Epithelial cell of proximal tubule (primary cell): ENCODE measurements at places on chromosomes 7 and 10. TPM values are rescaled to one million over a fixed set of nuclear protein-coding genes. Genes with fewer than 3 reads are reported as not detected.
A peak's percentile ranks its signal among the peaks of the same experiment; 100 is the strongest.

DNA sequence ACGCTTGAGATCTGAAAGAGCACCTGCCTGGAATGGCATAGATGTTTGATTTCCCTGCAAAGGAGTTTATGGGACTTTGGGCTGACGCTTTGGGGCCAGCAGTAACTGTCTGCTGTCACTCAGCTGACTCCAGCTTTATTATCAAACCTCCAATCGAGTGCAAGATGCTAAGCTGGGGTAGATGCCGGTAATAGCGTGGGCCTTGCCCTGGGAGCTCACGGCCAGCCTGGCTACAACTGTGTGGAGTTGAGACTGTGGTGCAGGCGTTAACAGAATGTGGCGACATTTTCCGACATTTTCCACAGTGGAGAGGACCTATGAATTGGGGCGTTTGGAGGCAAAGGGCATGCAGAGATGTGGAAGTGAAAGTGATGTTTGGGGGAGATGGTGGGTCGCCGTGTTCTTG is 1.3 kb downstream of the CHST12 start:
- DNase-seq = no peak

- DNase-seq = no peak
These were observed 118.1 kb downstream of the ARL4A start for GRCh38 chr7:12805518-12805928.

- DNase-seq = no peak
These were observed 80.6 kb upstream of the TBX20 start for GRCh38 chr7:35334506-35334905.

Gene AEBP1
- 37.3 and 78.4 TPM in 2 replicates for total RNA-seq

- DNase-seq = no peak
These were observed 841.1 kb upstream of the SORCS1 start for GRCh38 chr10:108005627-108006026.

- no peak for DNase-seq
These were observed 8.6 kb downstream of the CPA5 start for GRCh38 chr7:130353196-130353595.

DNA sequence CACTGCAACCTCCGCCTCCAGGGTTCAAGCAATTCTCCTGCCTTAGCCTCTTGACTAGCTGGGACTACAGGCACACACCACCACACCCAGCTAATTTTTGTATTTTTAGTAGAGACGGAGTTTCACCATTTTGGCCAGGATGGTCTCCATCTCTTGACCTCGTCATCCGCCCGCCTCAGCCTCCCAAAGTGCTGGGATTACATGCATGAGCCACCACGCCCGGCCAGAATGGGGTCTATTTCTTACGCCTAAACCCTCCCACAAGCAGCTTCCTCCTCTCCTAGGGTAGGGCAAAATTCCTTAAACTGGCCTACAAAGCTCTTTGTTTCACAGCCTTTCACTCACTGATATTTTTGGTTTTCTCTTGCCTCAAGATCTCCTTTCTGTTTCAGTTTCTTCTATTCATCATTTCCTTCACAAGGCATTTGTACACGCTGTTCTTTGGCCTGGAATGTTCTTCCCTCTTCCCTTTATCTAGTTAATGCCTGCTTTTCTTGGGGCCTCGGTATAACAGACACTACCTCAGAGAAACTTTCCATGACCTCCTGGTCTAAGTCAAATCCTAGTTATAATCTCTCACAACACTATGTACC is 6.7 kb downstream of the CPEB3 start:
- no peak for DNase-seq

Gene TMEM236
- total RNA-seq = 0.07 and 0.17 TPM in 2 replicates

GRCh38 chr7:28246921-28247461 is 66.4 kb upstream of the JAZF1 start:
- no peak for DNase-seq

Gene BICC1
- total RNA-seq = 103 and 150 TPM in 2 replicates

DNA sequence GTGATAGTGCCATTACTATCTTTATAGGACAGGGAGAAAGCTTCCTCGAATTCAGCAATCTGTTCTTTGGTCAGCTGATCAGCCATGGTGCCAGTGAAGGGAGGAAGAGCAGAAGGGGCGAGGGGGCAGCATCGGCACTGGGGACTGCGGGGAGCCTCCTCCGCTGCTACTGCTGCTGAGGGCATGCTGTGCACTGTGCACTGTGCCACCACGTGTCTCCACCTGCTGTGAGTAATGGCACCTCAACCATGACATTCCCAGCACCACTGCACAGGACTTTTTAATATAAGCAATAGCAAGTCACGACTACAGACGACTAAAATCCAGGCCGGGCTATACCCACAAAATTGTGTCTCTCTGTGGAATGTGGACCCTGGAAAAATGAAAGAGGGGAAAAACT is 105.0 kb upstream of the LANCL2 start:
- no peak for DNase-seq

Gene PLXDC2
- total RNA-seq = 0.86 and 1.4 TPM in 2 replicates

- DNase-seq = no peak
These were observed 5.6 kb upstream of the AIFM2 start for GRCh38 chr10:70137927-70138883.

Gene AKR1E2
- 2.0 and 2.2 TPM in 2 replicates for total RNA-seq

Gene PAPOLB
- total RNA-seq = 0.07 TPM in 1 of 2 replicates, not detected in the other

Gene ELMO1
- 0.69 and 1.2 TPM in 2 replicates for total RNA-seq

DNA sequence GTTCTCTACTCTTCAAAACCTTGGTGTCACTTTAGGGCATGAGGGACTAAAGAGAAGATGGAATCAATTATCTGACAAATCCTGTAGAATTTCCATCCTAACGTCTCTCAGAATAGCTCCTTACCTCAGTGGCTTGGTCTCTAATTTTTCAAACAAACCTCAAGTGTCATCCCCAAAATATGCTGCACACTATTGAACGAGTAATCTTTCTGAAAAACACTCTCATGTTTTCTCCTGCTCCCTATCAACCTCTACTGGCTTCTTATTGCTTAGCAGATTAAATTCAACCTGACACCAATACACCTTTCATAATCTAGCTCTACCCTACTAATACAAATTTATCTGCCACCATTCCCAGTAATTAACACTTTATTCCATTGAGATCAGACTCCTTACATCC is 8.5 kb downstream of the CNOT4 start:
- no peak for DNase-seq

Gene GPNMB
- 10.6 and 10.9 TPM in 2 replicates for total RNA-seq

GRCh38 chr10:123153486-123154091 is 613 bp upstream of the BUB3 start:
- no peak for DNase-seq

GRCh38 chr10:27783660-27784059 is 38.0 kb upstream of the MKX start:
- peak; percentile 12 for DNase-seq

Gene C7orf57
- total RNA-seq = 0.22 TPM in 1 of 2 replicates, not detected in the other

- no peak for DNase-seq
These were observed 336.0 kb downstream of the SUGCT start for GRCh38 chr7:40470817-40471216.

Gene PON1
- total RNA-seq = not detected in 2 replicates

Gene CALHM1
- not detected in 2 replicates for total RNA-seq

DNA sequence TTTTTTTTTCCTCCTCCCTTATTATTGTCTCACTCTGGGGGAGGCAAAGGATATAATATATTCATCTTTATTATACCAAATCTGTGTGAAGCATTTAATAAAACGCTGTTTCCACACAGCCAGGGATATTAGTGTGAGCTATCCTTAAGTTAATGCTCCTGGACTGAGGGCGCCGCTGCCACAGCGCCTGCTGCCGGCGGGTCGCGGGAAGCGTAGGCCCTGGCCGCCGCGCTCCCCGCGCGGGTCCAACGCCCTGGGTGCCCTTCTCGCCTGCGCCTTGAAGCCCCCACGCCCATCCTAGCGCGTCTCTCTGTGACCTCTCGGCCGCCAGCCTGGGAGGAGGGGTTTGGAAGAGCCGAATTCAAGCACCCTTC is 9.5 kb upstream of the LBX1 start:
- DNase-seq = no peak

Gene PALD1
- total RNA-seq = 3.3 and 3.5 TPM in 2 replicates

GRCh38 chr10:17003151-17003550 is 126.5 kb downstream of the CUBN start:
- no peak for DNase-seq

DNA sequence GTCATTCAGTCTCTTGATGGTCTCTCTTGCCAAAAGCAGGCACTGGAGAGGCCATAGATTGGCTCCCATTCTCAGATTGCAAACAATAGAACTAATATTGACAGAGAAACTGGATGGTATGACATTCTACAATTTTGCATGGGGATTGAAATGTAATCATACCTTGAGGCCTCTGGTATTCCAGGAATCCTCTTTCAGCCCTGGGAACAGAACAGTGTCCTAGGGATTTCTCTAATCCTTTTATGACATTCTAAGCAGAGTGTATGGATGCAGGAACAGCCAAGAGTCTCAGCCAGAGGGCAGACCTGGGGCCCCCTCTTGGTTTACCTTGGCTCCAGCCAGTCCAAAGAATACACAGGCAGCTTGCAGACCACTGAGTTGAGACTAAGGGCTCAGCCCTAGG is 206.4 kb downstream of the KCNMA1 start:
- DNase-seq = no peak

GRCh38 chr10:95467162-95467599 is 94.0 kb downstream of the SORBS1 start:
- DNase-seq = no peak

- no peak for DNase-seq
These were observed 22.0 kb upstream of the ANKRD2 start for GRCh38 chr10:97550336-97551149.

DNA sequence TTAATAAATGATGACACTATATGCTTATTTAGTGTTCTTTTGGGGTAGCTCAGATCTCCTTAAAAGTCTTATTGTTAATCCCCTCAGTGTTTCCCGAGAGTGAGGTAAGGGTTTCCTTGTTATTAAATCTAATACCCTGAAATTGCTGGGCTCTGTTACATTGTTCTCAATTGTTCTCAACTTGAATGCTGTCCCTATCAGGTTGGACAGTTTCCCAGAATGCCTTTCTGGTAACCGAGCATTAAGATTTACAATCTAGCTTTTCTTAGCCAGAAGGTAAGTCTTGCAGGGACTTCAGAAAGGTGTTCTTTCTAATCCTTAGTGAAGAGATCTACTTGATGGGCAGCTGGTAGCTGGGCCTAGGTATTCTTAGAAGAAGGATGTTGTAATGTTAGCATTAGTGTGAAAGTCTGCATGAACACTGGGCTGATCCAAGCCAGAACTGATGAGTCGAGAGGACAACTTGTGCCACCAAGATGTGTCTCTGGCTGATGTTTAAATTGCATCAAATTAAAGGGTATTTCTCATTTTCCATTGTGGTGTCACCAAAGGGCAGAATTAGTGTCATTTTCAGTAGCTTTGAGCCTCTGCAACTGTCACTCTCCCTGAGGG is 89.9 kb downstream of the SND1 start:
- DNase-seq = no peak

- DNase-seq = no peak
These were observed 11.8 kb upstream of the TNRC18 start for GRCh38 chr7:5435291-5436002.

Gene CPVL
- 12.0 and 31.3 TPM in 2 replicates for total RNA-seq

Gene MSANTD7
- total RNA-seq = 12.1 and 13.2 TPM in 2 replicates

Gene DNAJC1
- 22.8 and 28.7 TPM in 2 replicates for total RNA-seq

- DNase-seq = no peak
These were observed 130.5 kb downstream of the RALA start for GRCh38 chr7:39753823-39754325.
